T-helper 9 cell (primary cell): ENCODE measurements at places on chromosomes 11 and 22.

GRCh38 chr22:35677460-35678187 is 29.4 kb downstream of the APOL6 start:
- DNase-seq = no peak

DNA sequence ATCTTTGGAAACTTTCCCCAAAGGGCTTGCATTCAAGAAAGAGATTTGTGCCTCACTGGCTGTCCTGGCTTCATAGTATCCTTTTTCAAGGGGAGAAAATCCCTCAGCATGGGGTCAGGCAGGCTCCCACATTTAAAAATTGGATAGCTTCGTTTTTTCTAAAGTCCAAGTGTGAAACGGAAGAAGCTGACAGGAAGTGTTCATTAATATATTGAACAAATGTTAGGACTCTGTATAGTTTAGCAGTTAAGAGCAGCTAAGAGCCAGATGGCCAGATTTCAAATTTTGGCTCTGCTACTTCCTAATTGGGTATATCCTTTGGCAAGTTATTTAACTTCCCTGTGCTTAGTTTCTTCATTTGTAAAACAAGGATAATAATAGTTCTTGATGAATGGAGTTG is 354.9 kb upstream of the FAT3 start:
- DNase-seq = no peak

- no peak for DNase-seq
Measured at GRCh38 chr22:44254811-44255210, 57.9 kb downstream of the SHISAL1 start.

- no peak for DNase-seq
Measured at GRCh38 chr22:35863432-35863831, 145.8 kb downstream of the APOL5 start.

DNA sequence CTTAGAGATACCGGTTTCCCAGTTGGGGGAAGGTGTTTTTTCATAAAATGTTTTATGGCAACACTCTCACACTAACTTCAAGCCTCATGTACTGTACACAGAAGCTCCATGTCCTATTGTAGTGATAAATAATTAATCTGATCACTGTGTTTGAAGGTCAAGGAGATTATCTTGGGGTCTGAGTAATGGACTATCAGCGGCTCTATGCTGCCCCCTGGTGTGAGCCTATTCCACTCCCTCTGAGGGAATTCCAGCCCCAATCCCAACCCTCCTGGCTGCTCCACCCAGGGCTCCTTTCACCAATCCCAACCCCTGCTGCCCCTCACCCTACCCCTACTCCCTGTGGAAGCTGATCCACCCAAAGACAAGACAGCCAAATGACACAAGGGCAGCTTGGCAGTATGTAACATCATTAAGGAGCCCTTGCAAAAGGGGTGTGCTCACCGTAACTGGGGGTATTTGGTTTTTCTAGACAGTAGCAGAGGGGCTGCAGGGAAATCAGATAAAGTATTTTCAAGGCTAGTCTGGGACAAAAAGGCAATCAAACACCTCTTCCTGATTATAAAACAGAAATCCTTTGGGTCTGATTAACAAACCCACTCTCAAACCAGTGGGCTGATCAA is 22.3 kb downstream of the HPS4 start:
- peak; percentile 42 for DNase-seq

- DNase-seq = no peak
Measured at GRCh38 chr22:37169406-37169805, 18.6 kb downstream of the C1QTNF6 start.

- no peak for DNase-seq
Measured at GRCh38 chr11:60918251-60918938, 4.4 kb downstream of the TMEM109 start.

GRCh38 chr22:27986937-27987336 is 67.9 kb upstream of the PITPNB start:
- no peak for DNase-seq

DNA sequence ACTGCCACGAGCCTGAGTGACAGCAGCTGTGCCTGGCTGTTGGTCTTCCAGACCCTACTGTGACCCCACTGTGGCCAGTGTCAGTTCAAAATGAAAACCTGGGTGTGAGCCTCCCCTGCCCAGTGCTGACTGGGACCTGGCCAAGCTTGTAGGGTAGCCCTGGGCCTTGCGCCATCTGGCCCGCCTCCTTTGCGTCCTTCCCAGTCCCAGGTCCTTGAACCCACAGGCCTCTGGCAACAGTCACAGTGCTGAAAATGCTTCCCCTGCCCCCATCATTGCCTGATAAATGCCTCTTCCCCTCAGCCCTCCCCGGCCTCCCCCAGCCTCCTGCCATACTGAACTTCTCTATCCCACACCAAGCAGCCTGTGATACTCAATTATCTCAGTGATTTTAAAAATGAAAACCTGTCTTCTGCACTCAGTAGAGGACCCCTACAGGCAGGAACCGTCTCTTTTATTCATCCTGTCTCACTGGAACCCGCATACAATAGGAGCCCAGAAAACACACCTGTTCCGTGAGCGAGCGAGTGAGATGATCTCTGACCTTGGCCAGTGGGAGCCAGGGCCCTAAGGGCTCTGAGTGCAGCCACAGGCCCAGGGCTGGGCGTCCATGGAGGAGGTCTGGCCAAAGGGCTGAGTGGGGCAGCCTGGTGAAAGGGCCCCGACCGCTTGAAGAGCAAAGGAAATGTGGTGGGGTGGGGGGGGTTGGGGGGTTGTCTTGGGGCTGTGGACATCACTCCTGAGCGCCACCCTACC is 49.7 kb upstream of the TTLL12 start:
- no peak for DNase-seq

GRCh38 chr11:6269994-6270393 is 10.4 kb downstream of the CCKBR start:
- DNase-seq = no peak

- DNase-seq = no peak
Measured at GRCh38 chr22:48929276-48929790, 898.3 kb downstream of the BRD1 start.

DNA sequence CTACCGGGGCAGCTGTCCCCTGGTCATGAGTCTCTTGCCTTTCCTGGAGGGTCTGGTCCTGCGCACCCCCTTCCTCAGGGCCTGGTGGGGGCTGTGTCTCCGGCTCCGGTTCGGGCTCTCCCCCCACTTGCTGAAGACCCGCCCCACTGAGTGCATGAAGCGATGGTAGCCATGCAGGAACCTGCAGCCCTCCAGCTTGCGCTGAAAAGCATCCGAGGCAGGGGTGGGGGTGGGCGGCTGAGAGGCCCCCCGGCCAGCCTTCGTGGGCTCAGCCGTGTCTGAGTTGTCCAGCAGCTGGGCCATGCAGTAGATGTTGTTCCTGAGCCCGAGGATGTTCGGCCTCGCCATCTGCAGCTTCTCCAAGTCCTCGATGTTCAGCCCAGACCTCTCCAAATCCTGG is 2.8 kb downstream of the OSM start:
- no peak for DNase-seq
